ENCODE measurements at places on chromosomes 5 and 9. TPM values are rescaled to one million over a fixed set of nuclear protein-coding genes. Genes with fewer than 3 reads are reported as not detected.

ZBED3 gene
- total RNA-seq, result 1.6 TPM

STK32A gene
- total RNA-seq, result not detected

SLCO6A1 gene
- total RNA-seq, result not detected

ADAMTSL2 gene
- total RNA-seq, result not detected

DNA sequence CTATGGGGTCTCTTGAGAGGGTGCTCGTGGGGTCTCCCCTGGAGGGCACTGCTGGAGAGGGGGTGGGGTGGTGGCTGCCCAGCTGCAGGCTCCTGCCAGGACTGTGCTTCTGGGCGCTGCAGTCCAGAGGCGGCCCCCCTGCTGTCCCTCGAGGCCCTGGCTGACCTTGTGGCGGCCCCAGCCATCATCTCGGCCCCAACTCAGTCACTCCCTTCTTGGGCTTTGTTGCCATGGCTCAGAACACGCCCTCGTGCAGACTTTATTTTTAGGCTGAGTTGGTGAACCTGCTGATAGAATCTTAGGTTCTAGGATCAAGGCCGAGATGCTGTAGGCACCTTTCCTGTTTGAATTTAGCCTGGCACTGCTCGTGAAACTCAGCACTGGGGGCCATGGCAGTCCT is 22.8 kb downstream of the FBXW5 start:
- no peak overlapping the region for H3K4me3 ChIP-seq
- peaks cover 68% of the 10 kb centered on the region for H3K36me3 ChIP-seq
- no peak overlapping the region for H3K27ac ChIP-seq

NACC2 gene
- total RNA-seq, result 2.2 TPM

GRCh38 chr5:112646139-112646936 is 91.3 kb upstream of the APC start:
- H3K27me3 ChIP-seq, result no peaks in the 10 kb centered on the region
- no peaks in the 10 kb centered on the region for H3K36me3 ChIP-seq
- DNase-seq, result no peak
- no peak overlapping the region for H3K4me3 ChIP-seq
- H3K27ac ChIP-seq, result no peak overlapping the region
- H3K4me1 ChIP-seq, result no peaks in the 10 kb centered on the region

DNA sequence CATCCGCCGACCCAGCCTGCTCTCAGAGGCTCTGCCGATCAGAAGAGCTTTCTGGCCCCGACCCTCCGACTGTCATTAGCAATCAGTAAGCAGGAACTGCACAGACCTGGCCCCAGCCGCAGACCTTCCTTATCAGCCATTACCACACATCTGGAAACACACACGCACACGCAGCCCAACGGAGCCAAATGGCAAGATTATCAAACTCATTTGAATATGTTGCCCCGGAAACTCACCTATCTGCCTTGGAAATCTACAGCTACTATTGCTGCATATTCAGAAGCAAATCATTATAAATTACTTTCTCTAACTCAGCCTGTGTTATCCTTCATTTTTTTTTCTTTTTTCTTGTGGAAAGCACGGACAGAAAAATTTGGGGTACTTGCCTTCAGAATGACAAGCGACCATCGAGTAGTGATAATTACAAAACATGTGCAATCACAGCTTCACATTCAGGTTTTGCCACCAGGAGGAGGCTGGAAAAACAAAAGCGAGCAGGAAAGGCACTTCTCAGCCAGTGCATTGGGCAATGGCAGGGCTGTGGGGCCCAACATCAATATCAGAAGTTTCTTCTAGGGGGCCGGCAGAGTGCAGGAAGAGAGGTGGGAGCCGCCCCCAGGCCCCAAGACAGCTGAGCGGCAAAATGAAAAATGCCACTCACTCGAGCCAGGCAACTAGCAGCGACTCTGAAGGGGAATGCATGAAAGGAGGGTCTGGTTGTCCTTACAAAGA is 122.3 kb downstream of the VAV2 start:
- H3K4me3 ChIP-seq, result no peak overlapping the region
- peaks cover 11% of the 10 kb centered on the region for H3K4me1 ChIP-seq
- no peaks in the 10 kb centered on the region for H3K36me3 ChIP-seq
- H3K27me3 ChIP-seq, result no peaks in the 10 kb centered on the region

DNA sequence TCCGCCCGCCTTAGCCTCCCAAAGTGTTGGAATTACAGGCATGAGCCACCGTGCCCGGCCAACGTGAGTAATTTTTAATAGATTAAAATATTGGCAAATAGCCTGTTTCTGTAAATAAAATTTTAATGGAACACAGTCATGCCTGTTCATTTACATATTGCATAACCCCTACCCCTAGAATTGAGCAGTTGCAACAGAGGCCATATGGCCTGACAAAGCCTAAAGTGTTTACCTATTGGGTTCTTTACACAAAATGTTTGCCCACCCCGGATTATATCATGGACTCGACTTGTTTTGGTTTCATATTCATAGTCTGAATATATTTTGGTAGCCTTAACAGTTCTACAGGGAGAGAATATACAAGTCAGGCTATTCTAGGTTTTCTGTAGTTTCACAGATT is 5.3 kb downstream of the NSA2 start:
- H3K4me3 ChIP-seq, result no peak overlapping the region
- no peak for DNase-seq
- H3K27ac ChIP-seq, result no peak overlapping the region
- H3K36me3 ChIP-seq, result peaks cover 7% of the 10 kb centered on the region
- H3K27me3 ChIP-seq, result no peaks in the 10 kb centered on the region

DNA sequence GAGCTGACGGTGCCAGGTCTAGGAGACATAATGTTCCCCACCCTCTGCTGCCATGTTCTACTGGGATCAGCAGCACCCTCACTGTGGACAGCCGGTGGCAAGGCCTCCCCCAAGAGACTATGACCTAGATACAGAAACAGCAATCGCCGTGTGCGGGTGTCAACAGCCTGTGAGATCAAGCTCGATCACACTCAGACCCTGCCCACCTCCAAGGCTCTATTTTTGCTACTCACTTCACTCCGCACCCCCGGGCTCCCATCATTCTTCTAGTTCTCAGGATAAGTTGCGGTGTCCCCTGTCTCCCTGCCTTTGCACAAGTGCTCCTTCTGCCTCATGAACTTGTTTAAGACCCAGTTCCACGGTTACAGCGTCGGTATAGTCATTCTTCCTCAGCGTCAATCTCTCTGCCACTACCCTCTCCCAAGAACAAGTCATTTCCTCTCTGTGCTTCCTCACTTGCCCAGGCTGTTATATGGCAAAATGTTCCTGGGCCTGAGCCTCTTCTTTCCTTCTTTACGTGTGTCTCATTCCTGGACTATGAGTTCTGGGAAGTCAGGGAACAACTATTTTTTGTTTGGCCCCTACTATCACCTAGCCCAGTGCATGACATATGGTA is 5.4 kb upstream of the DOCK8 start:
- no peaks in the 10 kb centered on the region for H3K36me3 ChIP-seq
- H3K4me1 ChIP-seq, result no peaks in the 10 kb centered on the region
- no peak overlapping the region for H3K4me3 ChIP-seq
- H3K27me3 ChIP-seq, result no peaks in the 10 kb centered on the region

GRCh38 chr5:136221340-136221739 is 28.4 kb upstream of the SMIM32 start:
- H3K4me3 ChIP-seq, result no peak overlapping the region
- H3K36me3 ChIP-seq, result no peaks in the 10 kb centered on the region
- H3K4me1 ChIP-seq, result no peaks in the 10 kb centered on the region
- DNase-seq, result no peak
- H3K27me3 ChIP-seq, result peaks cover 7% of the 10 kb centered on the region

DNA sequence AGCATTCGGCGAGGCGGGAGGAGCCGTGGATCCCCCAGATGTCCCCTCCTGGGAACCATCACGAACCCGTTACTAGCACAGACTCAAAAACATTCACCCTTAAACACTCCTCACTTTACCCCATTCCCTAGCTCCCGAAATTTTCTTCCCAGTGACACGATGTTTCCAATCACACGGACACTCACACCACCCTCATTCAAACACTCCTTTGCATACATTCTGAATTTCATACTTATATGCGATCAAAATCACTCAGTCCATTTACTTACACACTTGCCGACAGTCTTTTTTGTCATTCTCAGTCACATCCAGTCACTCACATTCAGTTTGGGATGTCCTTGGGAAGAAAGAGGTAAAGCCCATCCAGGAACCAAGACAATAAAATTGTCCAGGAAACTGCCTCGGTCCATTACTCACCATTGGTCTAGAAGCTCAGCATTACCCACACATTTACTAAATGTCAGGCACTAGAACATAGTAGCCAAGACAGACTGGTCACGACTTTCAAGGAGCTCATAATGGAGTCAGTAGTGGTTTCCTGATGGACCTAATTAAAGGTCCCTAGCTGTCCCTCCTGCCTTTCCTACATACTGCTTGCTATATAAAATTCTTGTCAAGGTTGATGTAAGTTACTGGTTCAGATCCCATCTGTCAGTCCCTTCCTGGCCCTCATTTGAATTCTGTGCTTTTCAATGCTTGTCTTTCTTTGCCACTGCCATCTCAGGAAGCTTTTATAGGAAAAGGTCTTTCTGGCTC is 574 bp downstream of the SLC35A4 start:
- H3K27me3 ChIP-seq, result no peaks in the 10 kb centered on the region
- H3K27ac ChIP-seq, result peak overlapping the region; percentile 91
- peaks cover 44% of the 10 kb centered on the region for H3K4me1 ChIP-seq
- peak overlapping the region; percentile 71 for H3K4me3 ChIP-seq

ADAMTS19 gene
- total RNA-seq, result not detected

DNA sequence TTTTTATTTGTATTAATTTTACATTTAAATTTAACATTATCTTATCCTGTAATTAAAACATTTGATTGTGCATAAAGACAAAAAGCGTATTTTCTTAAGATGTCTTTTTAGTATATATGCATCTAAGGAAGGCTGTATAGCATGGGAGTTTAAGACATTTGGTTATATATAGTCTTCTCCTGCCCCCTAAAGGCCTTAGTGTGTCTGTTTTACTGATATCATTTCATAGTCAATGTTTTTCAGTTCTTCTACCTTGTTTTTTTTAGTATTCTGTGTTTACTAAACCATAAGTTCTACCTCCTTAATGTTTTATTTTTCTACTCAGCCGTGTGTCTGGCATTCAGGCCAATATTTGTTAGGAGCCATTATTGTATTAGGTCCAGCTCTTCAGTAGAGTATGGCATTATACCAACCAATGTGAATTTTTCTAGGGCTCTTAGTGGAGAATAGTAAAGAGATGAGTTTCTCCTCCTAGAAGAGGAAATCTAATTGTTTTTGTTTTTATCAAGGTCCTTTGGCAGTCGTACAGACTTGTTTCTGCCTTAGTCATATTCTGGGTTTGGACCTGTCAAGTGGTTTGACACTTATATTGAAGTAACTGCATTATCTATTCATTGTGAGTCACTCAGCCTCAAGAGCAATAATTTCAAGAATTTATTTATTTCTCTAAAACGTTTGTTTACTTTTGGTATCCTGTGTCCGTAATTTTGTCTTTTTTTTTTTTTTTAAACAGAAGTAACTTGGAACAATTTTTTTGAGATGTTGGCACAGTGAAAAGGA is 74.8 kb downstream of the SLF1 start:
- peak; percentile 61 for DNase-seq
- no peak overlapping the region for H3K4me3 ChIP-seq
- peaks cover 20% of the 10 kb centered on the region for H3K36me3 ChIP-seq
- no peaks in the 10 kb centered on the region for H3K27me3 ChIP-seq

PRELID2 gene
- total RNA-seq, result 2.7 TPM

- no peaks in the 10 kb centered on the region for H3K4me1 ChIP-seq
- no peak for DNase-seq
- H3K4me3 ChIP-seq, result no peak overlapping the region
- no peak overlapping the region for H3K27ac ChIP-seq
Observed at GRCh38 chr5:3362606-3362910, 233.1 kb upstream of the IRX1 start.

GRCh38 chr9:37575511-37575914 is 667 bp downstream of the FBXO10 start:
- no peaks in the 10 kb centered on the region for H3K27me3 ChIP-seq
- H3K4me1 ChIP-seq, result peaks cover 17% of the 10 kb centered on the region
- H3K36me3 ChIP-seq, result no peaks in the 10 kb centered on the region
- peak overlapping the region; percentile 67 for H3K4me3 ChIP-seq
- DNase-seq, result peak; percentile 69

DNA sequence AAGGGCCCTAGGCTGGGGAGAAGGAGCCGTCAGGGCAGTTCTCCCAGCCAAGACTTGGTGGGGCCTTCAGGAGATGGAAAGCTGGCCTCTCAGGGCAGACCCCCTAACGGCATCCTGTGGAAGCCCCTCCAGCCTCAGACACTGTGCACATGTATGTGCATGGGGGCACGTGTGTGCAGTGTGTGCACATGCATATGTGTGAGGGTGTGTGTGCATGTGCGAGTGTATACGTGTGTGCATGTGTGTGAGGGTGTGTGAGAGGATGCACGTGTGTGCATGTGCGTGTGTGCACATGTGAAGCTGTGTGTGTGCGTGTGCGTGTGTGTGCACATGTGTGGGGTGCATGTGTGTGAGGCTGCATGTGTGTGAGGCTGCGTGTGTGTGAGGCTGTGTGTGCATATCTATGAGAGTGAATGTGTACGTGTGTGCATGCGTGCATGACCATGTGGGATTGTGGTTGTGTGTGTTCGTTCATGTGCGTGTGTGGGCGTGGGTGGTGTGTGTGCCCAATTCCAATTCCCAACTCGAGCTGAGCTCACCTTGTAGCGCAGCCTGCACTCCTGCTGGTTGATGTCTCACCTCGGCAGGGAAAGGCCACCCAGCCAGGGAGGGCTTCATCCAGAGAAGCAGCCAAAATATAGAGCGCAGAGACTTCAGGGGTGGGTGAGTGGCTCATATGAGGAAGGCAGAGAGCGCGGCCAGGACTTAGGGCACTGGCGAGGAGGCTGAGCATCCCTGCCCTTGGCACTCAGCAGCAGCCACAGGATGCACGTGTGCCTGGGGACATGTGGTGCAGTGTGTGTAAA is 142.7 kb upstream of the PPP1R26 start:
- no peak overlapping the region for H3K4me3 ChIP-seq
- DNase-seq, result no peak
- no peaks in the 10 kb centered on the region for H3K4me1 ChIP-seq
- no peaks in the 10 kb centered on the region for H3K36me3 ChIP-seq
- H3K27me3 ChIP-seq, result no peaks in the 10 kb centered on the region
- no peak overlapping the region for H3K27ac ChIP-seq

BASP1 gene
- total RNA-seq, result 66.4 TPM

DNA sequence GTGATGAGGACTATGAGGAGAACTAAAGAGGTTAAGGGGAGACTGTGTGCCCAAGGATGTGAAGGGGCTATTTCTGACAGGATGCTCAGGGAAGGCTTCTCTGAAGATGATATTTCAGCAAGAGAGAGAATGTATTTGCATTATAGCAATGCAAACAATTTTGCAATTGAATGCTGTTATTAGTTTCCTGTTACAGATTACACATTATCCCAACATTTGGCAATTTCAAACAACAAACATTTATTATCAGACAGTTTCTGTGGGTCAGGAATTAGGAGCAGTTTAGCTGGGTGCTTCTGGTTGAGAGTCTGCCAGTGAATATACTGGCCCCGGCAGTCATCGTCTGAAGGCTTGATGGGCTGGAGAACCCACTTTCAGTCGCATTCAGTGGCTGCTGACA is 228.0 kb downstream of the MARCHF11 start:
- H3K4me3 ChIP-seq, result no peak overlapping the region
- H3K4me1 ChIP-seq, result no peaks in the 10 kb centered on the region

TMEM174 gene
- total RNA-seq, result not detected

- no peaks in the 10 kb centered on the region for H3K27me3 ChIP-seq
- no peaks in the 10 kb centered on the region for H3K4me1 ChIP-seq
- no peak overlapping the region for H3K4me3 ChIP-seq
- H3K36me3 ChIP-seq, result peaks cover 75% of the 10 kb centered on the region
- no peak for DNase-seq
Observed at GRCh38 chr9:89359751-89360261, 41.5 kb downstream of the SECISBP2 start.

IL13 gene
- not detected for total RNA-seq

- no peaks in the 10 kb centered on the region for H3K36me3 ChIP-seq
- no peaks in the 10 kb centered on the region for H3K4me1 ChIP-seq
- no peak overlapping the region for H3K27ac ChIP-seq
- peak; percentile 15 for DNase-seq
- no peaks in the 10 kb centered on the region for H3K27me3 ChIP-seq
Observed at GRCh38 chr9:120438836-120439546, 141.0 kb downstream of the CDK5RAP2 start.

Data from B cell (primary cell).